ENCODE measurements at places on chromosomes 13 and 19.

DNA sequence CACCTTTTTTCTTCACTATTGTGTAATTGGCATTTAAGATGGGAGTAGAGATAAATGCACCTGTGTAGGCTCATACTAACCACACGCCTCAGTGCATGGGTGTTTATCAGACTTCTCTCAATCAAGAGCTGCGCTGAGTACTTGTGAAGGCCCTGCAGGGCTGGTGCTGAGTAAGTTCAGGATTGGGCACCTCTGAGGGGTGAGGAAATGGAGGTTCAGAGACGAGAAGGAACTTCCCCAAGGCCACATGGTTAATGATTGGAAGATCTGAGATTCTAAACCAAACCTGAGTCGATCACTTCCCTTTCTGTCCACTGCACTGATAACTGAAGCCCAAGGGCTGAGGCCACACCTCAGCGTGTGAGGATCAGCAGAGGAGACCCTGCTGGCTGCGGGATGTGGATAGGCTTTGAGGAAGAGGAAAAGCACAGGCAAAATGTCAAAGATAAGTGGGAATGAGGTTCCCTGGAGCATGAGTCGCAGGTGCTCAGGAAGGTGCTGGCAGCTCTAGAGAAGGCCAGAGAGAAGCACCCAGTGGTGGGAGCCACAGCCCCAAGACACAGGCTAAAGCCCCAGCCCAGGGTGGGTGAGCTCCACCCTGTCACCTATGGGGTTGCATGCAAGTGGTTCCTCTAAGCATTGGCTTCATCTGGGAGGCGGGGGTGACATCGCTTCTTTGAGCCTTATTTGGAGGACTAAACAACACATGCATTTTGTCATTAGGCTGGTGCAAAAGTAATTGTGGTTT lies 32.3 kb upstream of the GJB6 start:
- no peak for DNase-seq
- no peak overlapping the region for H3K27ac ChIP-seq
- no peaks in the 10 kb centered on the region for H3K27me3 ChIP-seq
- H3K4me1 ChIP-seq: no peaks in the 10 kb centered on the region
- H3K4me3 ChIP-seq: no peak overlapping the region

GRCh38 chr13:62433660-62434059 lies 1018.0 kb upstream of the PCDH20 start:
- DNase-seq: no peak
- no peaks in the 10 kb centered on the region for H3K4me1 ChIP-seq
- H3K27me3 ChIP-seq: no peaks in the 10 kb centered on the region
- H3K27ac ChIP-seq: no peak overlapping the region
- H3K36me3 ChIP-seq: no peaks in the 10 kb centered on the region

- no peaks in the 10 kb centered on the region for H3K4me1 ChIP-seq
- no peaks in the 10 kb centered on the region for H3K27me3 ChIP-seq
- no peaks in the 10 kb centered on the region for H3K36me3 ChIP-seq
- no peak overlapping the region for H3K4me3 ChIP-seq
- DNase-seq: no peak
- H3K27ac ChIP-seq: no peak overlapping the region
These were observed 236.4 kb upstream of the PCDH9 start for GRCh38 chr13:67466569-67466968.

DNA sequence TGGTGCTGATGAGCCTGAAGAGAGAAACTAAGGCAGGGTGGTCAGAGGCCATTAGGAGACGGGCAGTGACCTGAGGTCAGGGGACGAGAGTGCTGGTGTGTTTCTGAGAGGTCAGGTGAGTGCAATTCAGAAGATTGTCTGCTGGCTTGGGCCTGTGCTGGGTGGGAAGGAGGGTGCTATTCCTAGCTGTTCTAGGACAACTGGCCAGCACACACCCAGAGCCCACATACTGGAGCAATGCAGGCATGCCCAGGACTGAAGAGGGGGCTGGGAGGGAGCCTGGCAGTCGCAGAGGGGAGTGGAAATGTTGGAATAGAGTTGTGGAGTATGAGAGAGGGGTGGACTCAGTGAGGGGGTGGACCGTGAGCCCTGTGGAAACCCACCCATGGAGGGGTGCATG lies 16.5 kb downstream of the ARHGEF7 start:
- no peak overlapping the region for H3K4me3 ChIP-seq
- H3K27me3 ChIP-seq: no peaks in the 10 kb centered on the region
- no peaks in the 10 kb centered on the region for H3K36me3 ChIP-seq
- H3K4me1 ChIP-seq: no peaks in the 10 kb centered on the region
- no peak overlapping the region for H3K27ac ChIP-seq
- no peak for DNase-seq

GRCh38 chr19:14391156-14391821 lies 10.0 kb downstream of the ADGRE5 start:
- no peaks in the 10 kb centered on the region for H3K27me3 ChIP-seq
- H3K4me1 ChIP-seq: no peaks in the 10 kb centered on the region
- H3K27ac ChIP-seq: peak overlapping the region; percentile 15
- H3K36me3 ChIP-seq: peaks cover 77% of the 10 kb centered on the region
- DNase-seq: no peak
- H3K4me3 ChIP-seq: no peak overlapping the region

DNA sequence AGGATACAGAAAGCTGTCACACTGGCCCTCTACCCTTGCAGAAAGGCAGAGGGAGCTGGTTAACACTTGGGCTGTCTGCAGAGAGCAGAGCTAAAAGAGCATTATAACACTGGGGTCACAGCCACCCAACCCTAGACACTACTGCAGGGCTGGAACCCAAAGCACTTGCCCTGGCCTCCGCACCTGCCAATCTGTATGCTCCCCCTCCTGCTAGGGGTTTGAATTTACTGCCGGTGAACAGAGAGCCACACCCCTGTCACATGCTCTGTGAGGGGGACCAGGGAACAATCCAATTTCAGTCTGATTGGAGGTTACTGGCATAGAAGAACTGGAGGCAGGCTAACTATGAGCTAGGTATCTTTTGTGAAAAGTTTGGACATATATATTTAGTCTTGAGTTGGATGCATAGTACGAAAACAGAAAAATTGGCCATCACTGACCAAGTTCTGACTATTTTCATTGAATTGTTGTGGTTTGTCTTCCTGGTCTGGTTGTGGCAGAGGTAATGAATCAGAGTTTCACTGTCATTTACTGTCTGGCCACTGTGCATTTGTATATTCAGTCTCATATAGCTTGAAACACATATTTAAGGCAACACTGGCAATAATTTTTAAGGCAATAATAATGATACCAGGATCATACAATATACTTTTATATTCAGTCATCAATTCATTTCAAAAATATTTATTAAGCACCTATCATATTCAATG lies 504.3 kb upstream of the ATXN8OS start:
- H3K4me1 ChIP-seq: no peaks in the 10 kb centered on the region
- no peak overlapping the region for H3K4me3 ChIP-seq
- no peaks in the 10 kb centered on the region for H3K36me3 ChIP-seq
- no peaks in the 10 kb centered on the region for H3K27me3 ChIP-seq
- no peak overlapping the region for H3K27ac ChIP-seq
- no peak for DNase-seq

DNA sequence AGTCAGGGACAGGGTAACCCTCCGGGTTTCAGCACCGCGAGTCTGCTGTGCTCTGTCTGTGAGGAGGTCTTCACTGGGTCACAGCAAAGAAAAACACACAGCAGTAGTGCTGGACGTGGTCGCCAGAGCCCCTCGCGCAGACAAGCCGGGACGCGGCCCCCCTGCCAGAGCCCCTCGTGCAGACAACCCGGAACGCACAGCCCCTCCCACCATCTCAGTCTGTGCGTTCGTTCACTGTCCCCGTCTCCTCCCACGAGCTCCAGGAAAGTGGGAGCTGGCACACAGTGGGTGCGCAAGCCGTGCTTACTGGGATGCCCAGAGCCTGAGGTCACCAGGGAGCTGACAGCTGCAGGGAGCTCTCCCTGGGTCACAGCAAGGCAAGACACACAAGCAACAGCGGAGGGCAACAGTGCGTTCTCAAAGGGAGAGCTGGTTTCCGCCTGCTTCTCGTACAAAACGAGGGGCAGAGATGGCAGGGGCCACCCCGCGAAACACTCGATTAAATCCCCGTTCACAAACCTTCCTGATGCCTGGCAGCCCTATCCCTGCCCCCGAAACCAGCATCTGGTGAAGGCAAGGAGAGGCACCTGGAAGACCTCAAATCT lies 3.2 kb upstream of the PLPP2 start:
- H3K4me1 ChIP-seq: peaks cover 7% of the 10 kb centered on the region
- no peak for DNase-seq
- H3K4me3 ChIP-seq: no peak overlapping the region
- no peak overlapping the region for H3K27ac ChIP-seq
- H3K36me3 ChIP-seq: no peaks in the 10 kb centered on the region
- H3K27me3 ChIP-seq: peaks cover 22% of the 10 kb centered on the region

GRCh38 chr13:83485101-83485500 lies 397.2 kb downstream of the SLITRK1 start:
- H3K4me1 ChIP-seq: no peaks in the 10 kb centered on the region
- no peak for DNase-seq
- H3K27me3 ChIP-seq: no peaks in the 10 kb centered on the region
- H3K4me3 ChIP-seq: no peak overlapping the region
- no peaks in the 10 kb centered on the region for H3K36me3 ChIP-seq
- H3K27ac ChIP-seq: no peak overlapping the region

- H3K36me3 ChIP-seq: peaks cover 16% of the 10 kb centered on the region
- H3K27me3 ChIP-seq: no peaks in the 10 kb centered on the region
- no peak for DNase-seq
- H3K4me1 ChIP-seq: no peaks in the 10 kb centered on the region
These were observed 192.9 kb downstream of the PDS5B start for GRCh38 chr13:32779119-32779518.

GRCh38 chr13:30037766-30038165 lies 187.3 kb upstream of the UBL3 start:
- H3K36me3 ChIP-seq: no peaks in the 10 kb centered on the region
- no peak overlapping the region for H3K27ac ChIP-seq
- H3K4me3 ChIP-seq: no peak overlapping the region
- DNase-seq: no peak
- H3K27me3 ChIP-seq: no peaks in the 10 kb centered on the region

GRCh38 chr13:113843063-113843654 lies 20.7 kb downstream of the GAS6 start:
- no peak for DNase-seq
- H3K27ac ChIP-seq: peak overlapping the region; percentile 7
- no peaks in the 10 kb centered on the region for H3K27me3 ChIP-seq
- H3K4me3 ChIP-seq: no peak overlapping the region

DNA sequence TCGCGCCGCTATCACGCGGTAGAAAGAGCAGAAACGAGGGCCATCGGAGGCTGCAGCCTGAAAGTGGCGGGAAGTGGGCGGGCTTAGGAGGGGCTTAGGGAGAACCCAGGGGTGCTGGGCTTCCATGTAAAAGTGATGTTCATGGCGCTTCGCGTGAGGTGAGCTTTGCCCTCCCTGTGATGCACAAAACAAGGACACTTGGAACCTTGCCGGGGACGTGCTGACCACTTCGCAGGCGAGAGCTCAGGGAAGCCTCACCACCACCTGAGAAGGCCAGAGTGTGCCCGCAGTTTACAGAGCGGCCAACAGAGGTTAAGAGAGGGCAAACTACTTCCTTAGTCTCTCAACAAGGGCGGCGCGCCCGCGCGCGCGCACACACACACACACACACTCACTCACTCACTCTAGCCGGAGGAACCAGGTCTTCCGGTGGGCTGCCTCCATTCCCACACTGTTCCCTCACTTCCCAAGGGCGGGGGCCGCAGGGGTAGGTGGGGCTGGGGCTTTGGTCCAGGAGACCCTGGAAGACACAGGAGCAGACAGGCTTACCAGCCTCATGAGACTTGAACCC lies 651 bp downstream of the GAPDHS start:
- no peaks in the 10 kb centered on the region for H3K36me3 ChIP-seq
- H3K4me1 ChIP-seq: no peaks in the 10 kb centered on the region
- H3K27me3 ChIP-seq: no peaks in the 10 kb centered on the region
- H3K4me3 ChIP-seq: no peak overlapping the region
- no peak for DNase-seq

- no peak overlapping the region for H3K4me3 ChIP-seq
- no peaks in the 10 kb centered on the region for H3K27me3 ChIP-seq
- no peaks in the 10 kb centered on the region for H3K36me3 ChIP-seq
- no peak for DNase-seq
These were observed 63.0 kb downstream of the ITGBL1 start for GRCh38 chr13:101515504-101515903.

DNA sequence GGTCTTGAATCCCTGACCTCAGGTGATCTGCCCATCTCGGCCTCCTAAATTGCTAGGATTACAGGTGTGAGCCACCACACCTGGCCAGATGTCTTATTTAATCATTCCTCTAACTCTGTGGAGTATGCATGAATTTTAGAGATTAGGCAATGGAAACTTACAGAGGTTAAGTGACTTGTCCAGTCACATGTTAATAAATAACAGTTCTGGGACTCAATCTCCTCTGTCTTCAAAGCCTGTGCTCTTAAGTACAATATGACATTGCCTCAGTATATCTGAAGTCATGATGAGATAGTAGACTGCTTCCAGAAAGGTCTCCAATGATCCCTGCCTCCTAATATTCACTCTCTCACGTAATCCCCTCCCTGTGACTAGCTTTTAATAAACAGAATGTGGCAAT lies 72.9 kb upstream of the TDRD3 start:
- no peaks in the 10 kb centered on the region for H3K4me1 ChIP-seq
- no peak for DNase-seq
- H3K4me3 ChIP-seq: no peak overlapping the region
- H3K27ac ChIP-seq: no peak overlapping the region
- H3K36me3 ChIP-seq: no peaks in the 10 kb centered on the region

DNA sequence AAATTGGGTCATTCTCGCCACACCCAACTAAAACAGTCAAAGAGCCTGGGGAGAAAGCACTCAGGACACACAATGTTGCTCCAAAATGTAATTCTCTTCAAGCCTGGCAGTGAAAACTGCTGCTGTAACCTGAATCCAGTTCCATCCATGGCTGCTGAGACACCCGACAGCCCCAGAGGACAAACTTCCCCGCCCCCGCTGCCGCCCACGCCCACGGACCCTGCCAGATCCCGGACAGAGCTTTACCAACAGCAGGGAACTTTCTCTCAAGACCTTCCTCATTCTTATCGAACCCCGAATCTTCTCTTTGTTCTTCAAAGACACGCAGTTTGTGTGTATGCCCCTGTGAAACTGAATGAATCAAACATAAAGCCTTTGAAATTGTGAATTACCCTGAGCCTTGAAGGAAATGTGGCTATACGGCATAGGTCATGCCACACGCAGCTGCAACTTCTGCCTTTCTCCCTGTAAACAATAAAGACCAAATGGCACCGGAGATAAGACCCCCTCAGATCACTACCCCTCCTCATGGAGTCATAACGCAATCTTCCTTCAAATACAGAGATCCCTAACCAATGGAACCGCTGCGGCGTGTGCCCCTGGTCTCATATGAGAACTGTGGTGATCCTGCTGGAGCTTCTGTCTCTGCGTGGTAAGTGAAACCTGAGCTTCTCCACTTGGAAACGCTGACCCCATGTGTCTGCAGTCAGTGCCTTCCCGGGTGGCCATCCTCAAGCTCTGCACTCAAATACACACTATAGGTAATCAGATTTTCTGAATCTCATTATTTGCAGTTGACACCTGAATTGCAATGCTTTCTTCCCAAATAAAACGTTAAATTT lies 4.8 kb upstream of the LAMP1 start:
- no peaks in the 10 kb centered on the region for H3K36me3 ChIP-seq
- H3K4me3 ChIP-seq: peak overlapping the region; percentile 32

Measured in ascending aorta (tissue), 2 donors.